ENCODE measurements at places on chromosomes 3 and 15.

- DNase-seq = no peak
Measured at GRCh38 chr3:46926039-46926438, 48.5 kb downstream of the PTH1R start.

GRCh38 chr3:149501524-149501923 lies 27.0 kb downstream of the TM4SF4 start:
- peak; percentile 83 for DNase-seq

GRCh38 chr3:13228584-13228983 lies 155.4 kb upstream of the IQSEC1 start:
- no peak for DNase-seq

DNA sequence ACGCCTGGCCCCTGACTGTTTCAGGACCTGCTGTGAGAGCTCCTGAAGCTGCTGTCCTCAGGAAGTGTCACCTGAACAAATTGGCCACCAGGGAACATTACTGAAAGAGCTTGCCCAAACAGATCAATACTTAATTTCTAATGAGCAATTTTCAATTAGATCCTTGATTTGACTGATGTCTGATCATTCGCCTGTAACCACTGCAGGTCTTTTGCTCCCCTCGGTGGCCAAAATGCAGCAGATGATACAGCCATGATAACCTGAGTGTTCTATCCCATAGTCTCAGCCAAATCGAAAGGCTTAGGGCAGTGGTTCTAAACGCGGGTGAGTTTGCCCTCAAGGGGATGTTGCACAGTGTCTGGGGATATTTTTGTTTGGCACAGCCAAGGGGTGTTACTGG lies 57.6 kb upstream of the MEX3B start:
- DNase-seq = no peak

- DNase-seq = no peak
Measured at GRCh38 chr3:190491533-190492054, 22.3 kb upstream of the IL1RAP start.

- no peak for DNase-seq
Measured at GRCh38 chr15:50819344-50819743, 53.8 kb upstream of the SPPL2A start.

DNA sequence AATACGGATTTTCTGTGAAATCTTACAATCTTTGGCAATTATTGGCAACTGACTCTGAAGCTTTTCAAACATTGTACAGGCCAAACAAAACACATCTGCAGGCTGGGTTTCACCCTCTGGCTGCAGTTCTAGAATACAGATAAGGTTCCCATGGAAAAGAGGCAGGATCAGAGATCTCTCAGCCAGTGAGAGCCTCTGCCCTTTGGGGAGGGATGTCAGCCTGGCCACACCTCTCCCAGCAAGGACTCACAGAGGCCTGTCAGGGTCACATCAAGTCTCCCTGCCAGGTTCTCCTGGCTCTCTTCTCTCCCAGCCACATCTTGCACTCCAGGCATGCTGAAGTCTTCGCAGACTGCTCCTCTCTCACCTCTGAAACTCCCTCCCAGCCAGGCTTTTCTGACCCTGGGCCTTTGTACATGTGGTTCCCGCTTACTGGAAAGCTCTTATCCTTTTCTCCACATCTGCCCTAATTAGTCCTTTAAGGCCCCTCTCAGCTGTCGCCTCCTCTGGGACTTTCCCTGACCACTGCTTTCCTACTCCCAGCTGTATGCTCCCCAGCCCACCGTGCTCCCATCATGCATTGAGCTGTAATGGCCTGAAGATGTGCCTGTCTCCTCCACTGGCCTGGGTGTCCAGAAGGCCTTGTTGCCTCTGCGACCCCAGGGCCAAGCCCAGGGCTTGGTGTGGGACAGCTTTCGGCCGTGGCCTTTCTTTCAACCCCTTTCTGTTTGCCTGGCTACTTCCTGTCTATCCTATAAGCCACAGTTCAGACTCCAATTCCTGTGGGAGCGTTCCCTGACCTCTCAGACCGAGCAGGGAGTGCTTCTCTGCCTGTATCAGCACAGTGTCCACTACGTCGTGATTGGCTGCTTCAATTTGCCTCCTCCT lies 4.3 kb downstream of the RBP1 start:
- no peak for DNase-seq

DNA sequence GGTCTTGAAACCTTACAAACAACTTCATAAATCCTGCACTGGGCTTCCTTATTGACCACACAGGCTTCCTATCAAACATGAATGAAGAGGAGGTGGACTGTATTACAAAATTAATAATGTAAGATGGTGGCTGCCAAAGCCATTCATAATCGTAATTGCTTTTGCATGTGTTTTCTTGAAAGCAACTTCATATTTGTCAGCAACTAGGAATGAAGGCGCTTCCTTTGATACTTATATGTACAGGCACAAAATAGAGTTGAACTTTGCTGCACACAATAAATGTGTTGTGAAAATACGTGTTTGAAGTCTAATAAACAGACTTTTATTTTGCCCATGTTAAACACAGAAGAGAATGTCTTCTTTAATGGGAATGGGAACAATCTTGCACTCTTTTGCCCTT lies 72.1 kb upstream of the OXTR start:
- DNase-seq = no peak

GRCh38 chr3:16468002-16468335 lies 45.5 kb downstream of the RFTN1 start:
- no peak for DNase-seq

- DNase-seq = no peak
Measured at GRCh38 chr3:67094167-67094566, 96.1 kb downstream of the KBTBD8 start.

DNA sequence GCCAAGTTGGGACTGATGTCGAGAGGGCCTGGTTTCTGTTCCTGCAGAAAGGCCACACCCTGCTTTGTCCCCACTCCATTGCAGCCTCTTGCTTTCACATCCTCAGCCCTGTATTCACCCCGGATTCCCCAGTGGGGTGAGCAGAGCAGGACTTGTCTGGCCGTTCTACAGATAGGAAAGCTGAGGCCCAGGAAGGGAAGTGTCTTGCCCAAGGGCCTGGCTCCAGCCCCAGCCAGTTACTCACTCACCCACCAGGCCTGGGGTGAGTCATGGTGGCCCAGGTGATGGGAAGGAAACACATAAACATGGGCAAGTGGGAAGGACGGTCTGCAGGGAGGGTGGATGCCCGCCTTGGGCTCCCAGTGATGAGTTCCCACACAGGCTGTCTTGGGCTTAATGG lies 6.1 kb upstream of the DUSP7 start:
- DNase-seq = peak; percentile 64

GRCh38 chr3:197224034-197224444 lies 74.4 kb downstream of the DLG1 start:
- peak; percentile 35 for DNase-seq

GRCh38 chr15:83312071-83312470 lies 27.6 kb upstream of the BNC1 start:
- no peak for DNase-seq

DNA sequence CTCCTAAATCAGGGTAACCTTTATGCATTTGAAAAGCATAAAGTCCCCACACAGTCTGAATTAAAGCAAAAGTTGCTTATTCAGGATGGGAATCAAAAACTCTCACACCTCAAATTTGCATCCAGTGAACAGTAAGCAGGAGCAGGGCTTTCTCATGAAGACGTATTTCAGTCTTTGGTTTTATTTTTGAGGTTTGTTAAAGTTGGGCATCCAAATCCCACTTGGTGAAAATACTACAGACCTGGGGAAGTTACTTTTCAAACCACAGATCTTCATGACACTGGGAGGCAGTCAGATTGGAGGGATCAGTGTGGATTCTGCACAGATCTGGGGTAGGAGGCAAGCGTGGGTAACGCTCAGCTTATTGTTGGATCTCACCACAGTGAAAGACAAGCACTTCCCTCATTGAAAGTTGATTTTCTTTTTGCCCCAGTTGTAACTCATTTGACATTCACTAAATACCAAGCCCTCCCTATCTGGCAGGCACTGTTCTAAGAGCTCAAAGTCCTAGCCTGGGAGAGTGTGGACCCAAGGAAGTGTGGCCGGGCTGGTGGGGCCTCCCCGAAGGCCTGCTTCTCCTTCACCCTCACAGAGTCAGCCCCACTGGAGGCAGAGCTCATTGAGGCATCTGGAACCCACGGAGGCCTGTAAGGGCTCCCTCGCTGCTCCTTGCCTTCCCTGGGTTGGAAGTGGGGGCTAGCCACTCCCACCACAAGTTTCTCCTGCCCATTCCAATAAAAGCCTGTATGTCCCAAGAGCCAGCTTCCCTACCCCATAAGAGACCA lies 783 bp upstream of the ISG20 start:
- no peak for DNase-seq

DNA sequence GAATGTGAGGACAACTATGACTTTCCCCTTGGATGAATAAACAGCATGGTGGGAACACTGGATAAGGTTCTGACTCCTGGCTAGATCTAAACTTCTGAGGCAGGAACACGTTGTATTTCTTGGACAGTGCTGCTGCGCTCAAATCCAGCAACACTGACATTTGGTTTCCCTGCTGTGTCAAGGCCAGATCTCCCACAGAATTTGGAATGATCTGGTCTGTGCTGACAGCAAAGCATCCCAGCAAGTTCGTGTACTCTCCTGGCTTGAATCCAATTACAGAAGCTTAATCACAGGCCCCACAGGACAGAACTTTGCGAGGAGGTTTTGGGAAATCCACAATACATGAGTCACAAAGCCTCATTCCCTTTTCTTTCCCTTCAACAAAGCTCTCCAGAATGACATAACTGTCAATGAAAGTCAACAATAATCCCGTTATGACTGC lies 92.5 kb downstream of the ADAMTS9 start:
- DNase-seq = peak; percentile 74

DNA sequence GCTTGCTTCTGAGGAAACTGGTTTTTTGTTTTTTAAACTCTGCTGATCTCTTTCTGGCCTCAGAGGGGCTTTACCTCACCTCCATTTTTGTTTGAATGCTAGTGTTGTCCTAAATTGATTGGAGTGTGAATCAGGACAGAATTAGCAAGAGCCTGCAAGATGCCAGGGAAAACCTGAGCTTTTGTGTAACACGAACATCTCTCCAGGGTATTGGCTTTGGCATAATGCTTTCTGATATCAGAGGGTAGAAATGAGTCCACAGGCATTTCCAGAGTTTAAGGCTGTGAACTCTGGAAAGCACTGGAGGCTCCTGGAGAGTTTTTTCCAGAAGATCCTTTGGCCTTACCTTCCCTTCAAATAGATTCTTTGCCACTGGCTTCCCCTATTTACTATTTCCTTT lies 87.1 kb downstream of the WDR76 start:
- DNase-seq = no peak

DNA sequence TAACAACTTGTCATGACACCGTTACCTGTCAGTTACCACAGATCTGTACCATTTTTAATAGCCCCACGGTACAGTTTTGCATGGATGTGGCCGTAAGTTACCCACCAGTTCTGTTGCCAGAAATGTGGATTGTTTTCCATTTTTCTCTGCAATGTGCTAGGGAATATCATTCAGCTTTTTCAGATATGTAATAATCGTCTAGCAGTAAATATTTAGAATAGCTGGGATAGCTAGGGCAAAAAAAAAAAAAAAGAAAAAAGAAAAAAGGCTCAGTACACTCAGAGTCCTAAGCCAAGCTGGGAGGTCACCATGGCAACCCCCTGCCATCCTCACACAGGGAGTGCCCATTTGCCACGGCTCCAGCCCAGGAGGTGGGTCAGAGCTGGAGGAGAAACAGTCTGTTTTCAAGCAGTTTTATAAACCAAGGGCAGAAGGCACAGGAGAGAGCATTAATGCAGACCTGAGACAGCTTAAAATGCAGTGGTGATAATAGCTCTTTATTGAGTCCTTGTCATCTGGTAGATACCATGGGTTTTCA lies 25.2 kb downstream of the PAQR5 start:
- no peak for DNase-seq

GRCh38 chr15:42919799-42920518 lies 619 bp downstream of the TTBK2 start:
- DNase-seq = no peak

- DNase-seq = no peak
Measured at GRCh38 chr3:176814285-176814684, 383.0 kb downstream of the TBL1XR1 start.

DNA sequence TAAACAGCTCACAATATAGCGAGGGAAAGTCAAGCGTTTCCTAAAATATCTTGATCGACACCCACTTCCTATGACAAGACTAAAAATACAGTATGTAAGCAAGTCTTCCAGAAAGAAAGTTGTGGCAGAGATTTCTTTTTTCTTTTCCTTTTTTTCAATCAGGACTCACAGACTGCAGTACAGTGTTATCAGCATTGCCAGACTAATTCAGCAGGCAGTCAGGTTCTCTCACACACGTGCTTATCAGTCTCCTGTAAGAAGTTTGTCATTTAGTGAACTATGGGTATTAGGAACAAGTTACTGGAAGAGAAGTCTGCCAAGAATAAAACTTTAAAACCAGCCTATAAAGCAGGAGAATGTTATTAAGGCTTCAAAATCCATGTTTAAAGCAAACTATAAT lies 32.8 kb upstream of the ZNF385D start:
- DNase-seq = no peak

DNA sequence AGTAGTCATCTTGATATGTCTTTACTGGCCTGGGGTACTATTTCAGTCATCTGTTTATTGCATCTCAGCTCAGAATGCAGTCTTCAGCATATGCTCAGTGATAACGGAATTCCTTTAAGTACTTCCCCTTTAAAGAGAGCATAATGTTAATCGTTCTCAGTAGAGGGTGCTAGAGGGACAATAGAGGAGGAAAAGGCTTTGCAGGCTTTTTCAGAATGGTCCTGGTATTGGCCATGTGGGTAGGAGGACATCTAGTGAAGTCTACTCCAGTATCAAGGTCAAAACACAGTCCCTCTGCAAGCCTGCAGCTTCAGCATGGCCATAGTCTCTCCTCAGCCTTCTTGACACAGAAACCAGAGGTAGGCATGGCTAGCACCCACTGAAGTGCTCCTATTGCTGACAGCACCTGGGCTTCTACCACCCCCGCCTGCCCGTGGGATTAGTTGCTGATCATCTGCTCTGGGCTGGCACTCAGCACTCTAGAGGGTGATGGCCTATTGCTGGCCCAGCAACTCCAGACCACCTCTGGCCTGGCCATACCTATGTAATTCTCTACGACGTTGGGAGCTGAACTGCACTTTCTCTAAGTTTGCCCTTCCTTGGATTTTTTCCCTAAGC lies 65.4 kb downstream of the KCNH8 start:
- DNase-seq = no peak

- no peak for DNase-seq
Measured at GRCh38 chr3:22959593-22959992, 243.5 kb upstream of the UBE2E2 start.

DNA sequence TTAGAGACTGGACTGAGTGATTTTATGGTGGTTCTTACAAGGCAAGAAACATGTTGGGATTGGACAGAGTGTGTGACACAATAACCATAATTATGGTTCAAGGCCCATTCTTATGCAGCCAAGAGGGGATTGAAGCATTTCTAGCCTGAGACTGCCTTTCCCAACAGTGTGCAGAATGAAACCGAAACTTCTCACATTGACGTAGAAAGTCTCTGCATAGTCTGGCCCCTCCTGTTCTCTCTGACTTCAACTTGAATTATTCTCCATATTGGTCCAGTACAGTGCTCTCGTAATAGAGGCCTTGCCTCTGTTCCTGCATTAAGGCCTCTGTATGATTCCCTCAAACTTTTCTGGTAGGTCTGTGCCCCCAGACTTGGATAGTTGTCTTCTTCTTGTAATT lies 138.3 kb downstream of the DIPK2A start:
- DNase-seq = no peak

All from HS-5 (cell line).